Stimulated activated CD4-positive, alpha-beta T cell treated with anti-CD3 and anti-CD28 coated beads, TNF-alpha, amount 100 ng/mL, for 24 hours (primary cell): ENCODE measurements at places on chromosomes 2 and 18.
A peak's percentile ranks its signal among the peaks of the same experiment; 100 is the strongest.

DNA sequence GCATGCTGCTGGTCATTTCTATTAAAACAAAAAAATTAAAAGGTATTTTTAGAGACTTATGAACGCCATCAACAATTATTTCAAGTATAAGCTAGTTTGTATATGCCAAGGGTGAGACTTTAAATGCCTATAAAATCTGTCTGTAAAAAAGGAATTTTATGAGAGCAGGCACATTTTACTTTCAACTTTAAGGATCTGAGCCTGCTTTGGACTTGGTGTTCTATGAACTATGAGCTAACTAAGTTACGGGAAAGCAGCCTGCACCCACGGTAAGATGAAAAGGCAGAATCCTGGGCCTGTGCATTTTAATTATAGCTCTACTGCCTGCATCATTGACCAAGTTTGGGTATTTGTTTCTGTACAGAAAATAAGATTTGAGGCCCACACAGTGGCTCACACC lies 95.4 kb downstream of the PLEKHM3 start:
- no peak for DNase-seq

- no peak for DNase-seq
Observed at GRCh38 chr2:24981411-24982136, 9.8 kb upstream of the DNAJC27 start.

GRCh38 chr2:240135706-240136012 lies 446 bp downstream of the COPS9 start:
- no peak for DNase-seq

DNA sequence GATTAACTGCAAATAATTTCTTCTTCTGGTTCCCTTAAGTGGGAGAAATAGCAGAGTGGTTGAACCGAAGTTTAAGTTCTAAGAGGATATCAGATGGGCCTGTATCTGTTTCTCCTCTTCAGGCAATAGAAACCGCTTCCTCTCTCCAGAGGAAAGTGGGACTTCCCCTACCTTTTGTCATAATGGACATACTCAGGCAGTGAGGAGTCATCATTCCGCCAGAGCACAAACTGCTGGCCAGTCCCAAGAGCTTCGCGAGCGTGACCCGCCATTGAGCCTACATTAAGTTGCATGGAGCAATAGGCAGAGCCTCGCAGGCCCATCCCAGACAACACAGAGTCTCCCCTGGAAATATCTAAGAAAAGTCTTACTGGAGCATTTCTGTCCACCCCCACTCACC lies 158.9 kb downstream of the LDLRAD4 start:
- no peak for DNase-seq

DNA sequence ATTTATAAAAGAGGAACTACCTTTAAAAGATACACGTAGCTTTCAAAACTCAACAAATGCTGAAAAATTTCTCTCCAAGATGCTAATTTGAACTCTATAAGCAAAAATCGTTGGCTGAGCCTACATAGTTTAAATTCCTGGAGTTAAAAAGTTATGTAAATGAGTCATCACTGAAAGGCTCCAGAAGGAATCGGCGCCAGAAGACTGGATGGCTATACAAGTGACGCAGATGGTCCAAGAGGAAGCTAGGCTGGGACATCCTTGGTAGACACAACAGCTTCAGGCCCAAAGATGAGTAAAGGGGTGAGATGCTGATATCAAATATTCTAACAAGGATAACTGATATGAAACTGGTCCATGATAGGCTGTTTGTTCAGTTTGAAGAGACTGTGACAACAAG lies 22.8 kb upstream of the DNAH6 start:
- no peak for DNase-seq

DNA sequence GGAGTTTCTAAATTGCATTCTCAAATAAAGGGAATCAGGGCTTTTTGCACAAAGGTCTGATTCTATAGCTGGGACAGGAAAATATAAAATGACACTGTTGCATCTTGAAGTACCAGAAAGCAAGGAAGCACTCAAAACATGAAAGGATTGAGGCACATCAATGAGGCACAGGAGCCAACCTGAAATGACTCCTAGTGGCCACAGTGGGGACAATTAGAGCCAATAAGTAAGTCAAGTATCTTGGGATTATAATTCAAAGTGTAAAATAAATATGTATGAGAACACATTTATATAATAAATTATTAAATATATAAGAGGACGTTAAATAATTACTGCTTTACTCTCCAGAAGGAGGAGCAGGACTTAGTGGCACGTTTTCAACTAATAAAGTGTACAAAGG lies 1259.5 kb upstream of the CDH2 start:
- no peak for DNase-seq

DNA sequence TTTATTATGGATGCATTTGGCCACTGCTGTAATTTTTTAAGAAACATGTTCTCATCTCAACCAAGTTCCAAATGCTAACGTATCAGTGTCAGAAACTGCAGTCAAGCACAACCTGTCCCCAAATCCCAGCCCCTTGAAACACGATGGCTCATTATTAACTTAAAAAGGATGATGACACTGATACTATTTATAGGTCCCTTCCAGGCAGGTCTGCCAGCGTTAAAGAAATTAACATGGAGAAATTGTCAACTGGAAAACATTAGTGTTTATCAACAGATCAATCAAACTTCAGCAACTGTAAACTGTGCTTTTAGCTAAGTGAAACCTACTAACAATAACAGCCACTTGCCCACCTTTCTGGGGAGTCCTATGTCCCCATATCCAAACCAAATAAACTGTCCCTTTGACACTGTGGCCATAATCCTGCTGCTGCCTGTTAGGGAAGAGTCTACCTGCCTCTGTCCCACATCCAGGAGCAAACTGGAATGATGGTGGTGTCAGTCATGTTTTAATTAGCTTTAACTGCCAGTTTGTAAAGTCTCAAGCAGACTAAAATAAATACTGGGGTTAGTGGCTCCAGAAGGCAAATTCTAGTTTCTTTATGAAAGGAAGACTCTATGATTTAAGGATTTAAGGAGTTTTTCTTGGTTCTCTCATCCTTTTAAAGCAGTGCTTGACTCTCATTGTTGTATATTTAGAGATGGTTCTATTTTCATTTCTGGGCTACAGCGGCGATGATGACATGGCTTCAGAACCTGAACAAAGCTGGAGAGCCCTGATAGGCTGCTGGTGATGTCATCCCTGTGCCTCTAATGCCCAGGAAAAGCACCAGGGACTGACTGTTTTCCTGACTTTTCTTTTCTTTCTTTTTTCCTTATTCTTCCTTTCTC lies 583.6 kb upstream of the PIK3C3 start:
- DNase-seq, result no peak

GRCh38 chr18:68847219-68847837 lies 49.4 kb downstream of the CCDC102B start:
- no peak for DNase-seq

- DNase-seq, result no peak
Observed at GRCh38 chr2:26043862-26044696, 10.2 kb downstream of the RAB10 start.

DNA sequence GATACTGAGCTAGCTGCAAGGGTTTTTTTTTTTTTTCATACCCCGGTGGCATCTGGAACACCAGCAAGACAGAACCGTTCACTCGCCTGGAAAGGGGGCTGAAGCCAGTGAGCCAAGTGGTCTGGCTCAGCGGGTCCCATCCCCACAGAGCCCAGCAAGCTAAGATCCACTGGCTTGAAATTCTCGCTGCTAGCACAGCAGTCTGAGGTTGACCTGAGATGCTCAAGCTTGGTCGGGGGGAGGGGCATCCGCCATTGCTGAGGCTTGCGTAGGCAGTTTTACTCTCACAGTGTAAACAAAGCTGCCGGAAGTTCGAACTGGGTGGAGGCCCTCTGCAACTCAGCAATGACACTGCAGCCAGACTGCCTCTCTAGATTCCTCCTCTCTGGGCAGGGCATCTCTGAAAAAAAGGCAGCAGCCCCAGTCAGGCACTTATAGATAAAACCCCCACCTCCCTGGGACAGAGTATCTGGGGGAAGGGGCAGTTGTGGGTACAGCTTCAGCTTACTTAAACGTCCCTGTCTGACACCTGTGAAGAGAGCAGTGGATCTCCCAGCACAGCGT lies 5.1 kb upstream of the MIB1 start:
- no peak for DNase-seq

DNA sequence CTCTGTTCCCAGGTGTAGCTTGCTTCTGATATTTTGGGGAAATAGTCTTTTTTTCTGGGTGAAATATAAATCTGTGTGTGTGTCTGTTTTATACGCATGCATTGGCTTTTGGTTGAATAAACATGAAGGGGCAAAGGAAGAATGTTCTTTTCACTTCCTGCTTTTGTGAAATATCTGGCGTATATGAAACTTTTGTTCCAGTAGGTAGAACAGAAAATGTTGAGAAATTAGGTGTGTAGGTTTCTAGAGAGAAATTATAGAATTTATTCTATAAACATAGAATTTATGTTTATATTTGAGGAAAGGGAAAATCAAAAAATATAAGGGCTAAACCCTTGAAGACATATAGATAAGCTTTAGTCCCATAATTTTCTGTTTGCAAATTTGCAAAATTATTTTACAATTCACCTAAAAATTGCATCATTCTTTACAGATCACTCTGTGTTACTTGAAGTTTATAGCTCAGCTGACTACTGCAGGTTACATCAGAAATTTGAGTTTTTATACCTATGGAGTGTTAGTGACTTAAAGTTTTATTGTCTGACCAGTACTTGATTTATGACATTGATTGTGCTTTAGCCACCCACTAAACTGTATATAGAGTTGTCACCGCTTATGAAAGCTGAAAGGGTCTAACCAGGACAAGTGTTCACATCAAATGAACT lies 116.1 kb downstream of the FAM117B start:
- no peak for DNase-seq

GRCh38 chr18:51361130-51361860 lies 163.8 kb upstream of the MEX3C start:
- no peak for DNase-seq

DNA sequence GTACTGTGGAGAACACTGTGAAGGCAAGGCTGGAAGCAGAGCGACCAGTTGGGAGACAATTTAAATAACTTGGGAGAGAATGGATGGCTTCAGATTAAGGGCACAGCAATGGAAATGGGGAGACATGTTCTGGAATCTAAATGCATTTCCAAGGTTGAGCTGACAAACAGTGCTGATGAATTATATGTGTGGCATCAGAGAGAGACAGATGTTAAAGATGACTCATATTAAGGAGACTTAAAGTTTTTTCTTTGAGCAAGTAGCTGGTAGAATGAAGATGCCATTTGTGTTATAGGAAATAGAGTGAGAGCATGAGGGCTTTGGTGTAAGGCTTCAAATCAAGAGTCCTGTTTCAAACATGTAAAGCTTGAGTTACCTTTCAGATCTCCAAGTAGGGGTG lies 441.8 kb downstream of the SETBP1 start:
- no peak for DNase-seq

- DNase-seq, result no peak
Observed at GRCh38 chr18:27005589-27005988, 140.1 kb upstream of the AQP4 start.

DNA sequence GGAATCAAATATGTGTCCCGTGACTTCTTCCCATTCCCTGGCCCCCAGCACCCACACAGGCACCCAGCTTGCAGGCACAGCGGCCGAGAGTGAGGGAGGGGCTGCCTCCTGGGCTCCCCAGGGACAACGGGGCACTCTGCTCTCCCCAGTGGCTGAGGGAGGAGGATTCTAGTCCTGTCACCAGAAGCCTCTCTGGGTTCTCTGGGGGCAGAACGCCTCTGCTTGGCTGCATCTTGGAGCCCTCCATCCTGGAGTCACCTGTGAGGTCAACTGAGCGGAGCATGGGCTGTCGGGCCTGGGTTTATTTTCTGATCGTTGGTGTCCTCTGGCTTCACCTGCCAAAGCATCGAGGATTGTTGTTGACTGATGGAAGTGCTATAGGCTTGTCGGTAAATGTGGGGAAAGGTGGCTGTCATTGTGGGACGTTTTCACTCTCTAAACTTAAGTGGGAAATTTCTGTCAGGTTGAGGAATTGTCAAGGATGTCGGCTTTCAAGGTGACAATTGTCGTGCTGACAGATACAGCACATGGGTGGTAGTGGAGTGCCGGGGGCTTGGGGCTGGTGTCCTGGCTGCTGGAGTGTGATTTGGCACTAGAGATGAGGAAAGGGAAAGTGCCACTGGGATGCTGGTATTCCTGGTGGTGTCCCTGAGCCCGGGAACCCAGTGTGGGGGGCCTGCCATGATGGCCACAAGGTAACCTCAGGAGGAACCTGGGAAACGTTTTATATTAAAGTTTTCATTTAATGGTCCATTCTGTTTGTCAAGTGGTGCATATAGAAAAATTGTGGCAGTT lies 13.6 kb downstream of the SH3RF3 start:
- DNase-seq, result no peak

DNA sequence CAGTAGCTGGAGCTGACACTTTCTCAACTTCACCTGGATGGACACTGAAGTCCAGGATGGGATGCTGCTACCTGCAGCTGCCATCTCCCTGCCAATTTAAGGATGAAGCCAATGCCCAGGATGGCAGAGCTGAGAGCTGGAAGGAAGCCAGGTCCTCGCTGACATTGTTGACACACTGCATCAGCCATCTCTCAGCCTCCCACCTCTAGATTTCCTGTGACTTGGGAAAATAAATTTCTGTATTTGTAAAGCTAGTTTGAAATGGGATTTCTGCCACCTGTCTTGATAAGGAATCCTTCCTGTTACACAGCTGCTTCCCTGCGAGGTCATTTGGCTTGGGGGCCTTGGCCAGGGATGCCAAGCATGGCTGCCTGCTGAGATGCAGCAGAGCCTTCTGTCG lies 43.5 kb downstream of the KCTD1 start:
- no peak for DNase-seq

- DNase-seq, result peak; percentile 47
Observed at GRCh38 chr2:168244318-168244717, 3.1 kb downstream of the STK39 start.

- no peak for DNase-seq
Observed at GRCh38 chr18:78293540-78293939, 686.1 kb upstream of the SALL3 start.
